ENCODE measurements at places on chromosomes 6 and 20.

DNA sequence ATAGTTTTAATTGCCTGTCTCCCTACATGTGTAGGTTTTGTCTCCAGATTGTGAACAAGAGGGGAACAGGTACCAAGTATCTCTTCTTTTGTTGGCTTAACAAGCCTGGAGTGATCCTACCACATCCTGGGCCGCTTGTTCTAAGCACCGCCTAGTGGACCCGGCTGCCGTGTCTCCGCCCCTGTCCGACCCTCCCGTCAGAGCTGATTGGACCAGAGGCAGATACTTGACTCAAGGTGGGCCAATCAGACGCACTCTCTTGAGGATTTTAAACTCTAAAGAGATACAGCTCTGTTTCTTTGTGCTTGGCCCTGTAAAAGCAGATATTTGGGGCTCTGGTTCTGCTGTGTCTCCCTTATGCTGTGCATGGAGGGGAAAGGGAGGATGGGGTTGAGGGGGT is 68.2 kb downstream of the PRDM1 start:
- DNase-seq = no peak

GRCh38 chr6:100460650-100461204 is 4.0 kb downstream of the SIM1 start:
- no peak for DNase-seq

DNA sequence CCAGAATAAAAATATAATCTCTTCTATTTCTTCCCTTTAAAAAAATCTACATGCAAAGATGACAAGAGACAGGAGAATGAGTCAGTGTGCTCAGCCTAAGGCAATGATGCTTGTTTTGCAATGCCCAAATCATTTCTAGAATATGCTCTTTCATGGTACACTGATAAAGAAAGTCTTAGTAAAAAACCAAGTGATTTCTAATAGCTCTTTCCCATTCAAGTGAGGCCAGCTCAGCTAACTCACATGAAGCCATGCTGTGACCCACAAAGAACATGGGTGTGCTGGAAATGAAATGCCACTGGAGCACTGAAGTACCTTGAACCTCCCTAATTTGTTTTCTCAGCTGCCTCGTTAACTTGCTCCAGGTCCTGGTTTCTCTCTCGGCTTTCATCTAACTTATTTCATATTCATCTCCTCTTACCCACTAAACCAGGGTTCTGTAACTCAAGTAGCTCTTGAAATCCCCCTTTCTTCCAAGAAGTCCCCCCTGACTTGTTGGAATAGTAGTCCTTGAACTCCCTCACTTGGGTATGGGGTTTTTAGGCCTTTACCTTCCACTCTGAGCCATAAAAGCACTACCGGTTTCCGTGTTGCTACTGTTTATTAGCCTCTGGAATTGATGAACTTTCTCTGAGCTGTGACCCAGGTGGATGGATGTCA is 92.7 kb downstream of the IRF4 start:
- no peak for DNase-seq

DNA sequence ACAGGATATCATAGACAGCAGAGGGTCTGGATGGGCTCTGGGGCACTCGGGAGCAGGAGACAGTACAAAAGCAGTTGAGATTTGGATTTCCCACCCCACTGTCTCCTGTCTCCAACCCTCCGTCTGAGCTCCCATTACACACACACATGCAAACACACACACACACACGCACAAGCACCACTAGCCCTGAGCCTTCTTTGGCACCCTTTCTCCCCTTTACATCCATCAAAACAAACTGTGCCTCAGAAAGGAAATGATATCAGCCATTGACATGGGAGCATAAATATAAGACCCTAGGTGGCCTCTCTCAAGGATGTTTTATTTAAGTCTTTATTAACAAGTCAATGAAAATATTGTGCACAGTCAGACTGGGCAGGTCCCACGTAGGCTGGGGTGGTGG is 17.5 kb downstream of the TTBK1 start:
- DNase-seq = no peak

- DNase-seq = no peak
Observed at GRCh38 chr6:85418059-85418458, 31.8 kb upstream of the NT5E start.

GRCh38 chr6:122066200-122066599 is 333.3 kb upstream of the HSF2 start:
- DNase-seq = no peak

GRCh38 chr6:168877821-168878282 is 375.8 kb downstream of the THBS2 start:
- no peak for DNase-seq

DNA sequence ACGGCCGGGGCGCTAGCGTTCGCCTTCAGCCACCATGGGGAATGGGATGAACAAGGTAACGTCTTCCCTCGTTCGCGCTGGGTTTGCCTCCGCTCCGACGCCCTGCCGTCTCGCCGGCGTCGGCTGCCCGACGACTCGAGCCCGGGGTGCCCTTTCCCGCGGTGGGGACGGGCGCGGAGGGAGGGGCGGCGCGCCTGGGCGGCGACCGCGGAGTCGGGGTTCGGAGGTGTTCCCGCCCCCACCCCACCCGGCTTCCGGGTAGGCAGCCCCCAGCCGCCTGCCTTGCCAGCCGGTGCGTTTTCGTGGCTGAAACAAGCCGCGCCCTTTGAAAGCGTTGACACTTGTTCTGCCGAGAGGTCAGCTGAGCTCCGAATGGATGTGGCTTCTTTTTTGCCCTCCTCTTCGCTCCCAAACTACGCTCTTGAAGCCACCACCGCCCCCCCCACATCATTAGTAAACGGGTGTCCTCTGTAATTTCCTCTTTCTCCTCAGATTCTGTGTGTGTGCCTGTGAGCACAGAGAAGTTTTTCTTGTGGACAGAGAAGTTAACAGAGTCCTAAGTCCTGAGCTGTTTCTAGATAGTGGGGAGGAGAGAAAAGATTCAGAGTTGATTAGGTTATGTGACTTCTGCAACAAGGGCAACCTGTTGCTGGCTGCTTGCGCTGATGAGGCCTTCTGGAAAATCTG is 362 bp downstream of the DUSP22 start:
- peak; percentile 69 for DNase-seq

- no peak for DNase-seq
Observed at GRCh38 chr6:165404697-165405096, 95.3 kb upstream of the C6orf118 start.

DNA sequence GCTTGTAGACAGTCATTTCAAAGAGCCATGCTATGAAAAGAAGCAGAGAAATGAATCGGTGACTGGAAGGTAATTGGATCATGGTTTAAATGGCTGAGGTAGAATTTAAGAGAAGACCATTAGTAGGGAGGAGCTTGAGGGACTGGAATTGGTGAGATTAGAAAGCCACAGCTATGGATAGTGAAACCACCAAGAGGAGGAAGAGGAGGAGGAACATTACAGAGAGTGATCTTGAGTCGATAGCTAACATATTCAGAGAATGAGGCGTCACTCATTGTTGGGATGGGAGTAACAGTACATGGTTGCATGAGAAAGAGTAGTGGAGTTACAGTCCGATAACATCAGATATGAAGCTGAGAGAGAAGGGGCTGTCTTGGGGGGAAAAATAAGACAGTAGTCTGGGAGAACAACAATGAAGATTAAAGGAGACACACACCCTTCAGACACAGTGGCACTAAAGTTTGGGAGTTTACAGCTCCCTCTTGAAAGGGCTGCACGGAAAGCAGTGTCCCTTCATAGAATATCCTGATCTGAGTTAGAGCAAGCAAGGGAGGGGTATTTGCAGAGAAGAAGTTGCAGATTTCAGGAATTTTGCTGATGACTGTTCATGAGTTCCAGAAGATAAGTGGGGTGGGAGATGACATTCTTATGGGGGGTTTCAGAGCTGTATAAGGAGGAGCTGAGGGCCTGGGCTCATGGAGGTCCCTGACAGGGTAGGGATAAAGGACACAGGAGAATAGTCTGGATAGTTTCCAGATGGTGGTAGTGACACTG is 15.1 kb upstream of the LAMP5 start:
- DNase-seq = no peak

- DNase-seq = no peak
Observed at GRCh38 chr6:101294676-101295075, 98.8 kb upstream of the GRIK2 start.

GRCh38 chr6:49912196-49912595 is 45.9 kb upstream of the CRISP1 start:
- no peak for DNase-seq

DNA sequence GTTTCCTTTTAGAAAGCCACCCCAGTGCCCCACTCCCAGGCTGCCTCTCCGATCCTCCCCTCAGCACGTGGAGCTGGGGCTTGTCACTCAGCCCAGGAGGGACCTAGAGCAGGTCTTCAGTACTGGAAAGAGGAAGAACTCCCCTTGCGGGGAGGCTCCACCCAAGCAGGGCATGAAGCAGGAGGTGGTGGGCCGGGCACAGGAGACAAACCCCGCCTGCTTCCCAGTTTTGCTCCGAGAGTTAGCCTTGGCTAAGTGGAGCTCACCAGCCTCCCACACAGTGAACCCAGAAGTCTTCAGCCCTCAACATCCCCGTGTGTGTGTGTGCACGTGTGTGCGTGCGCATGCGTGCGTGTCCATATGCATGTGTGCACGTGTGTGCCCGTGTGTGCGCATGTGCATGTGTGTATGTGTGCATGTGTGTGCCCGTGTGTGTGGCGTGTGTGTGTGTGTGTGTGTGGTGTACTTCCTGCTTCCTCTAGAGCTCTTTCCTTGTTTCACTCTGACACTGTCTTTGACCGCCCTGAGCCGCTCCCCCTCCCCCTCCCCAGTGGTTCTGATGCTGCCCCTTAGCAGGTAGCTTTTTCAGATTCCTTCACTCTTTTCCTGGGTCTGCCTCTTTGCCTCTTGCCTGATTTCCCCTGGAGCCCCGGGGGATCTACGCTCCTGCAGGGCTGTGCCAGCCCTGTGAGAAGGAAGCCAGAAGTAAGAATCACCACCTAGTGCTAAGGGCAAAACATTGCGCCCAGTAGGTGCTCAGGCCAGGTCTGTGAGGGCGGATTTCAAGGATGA is 239.8 kb downstream of the CDC5L start:
- DNase-seq = no peak

DNA sequence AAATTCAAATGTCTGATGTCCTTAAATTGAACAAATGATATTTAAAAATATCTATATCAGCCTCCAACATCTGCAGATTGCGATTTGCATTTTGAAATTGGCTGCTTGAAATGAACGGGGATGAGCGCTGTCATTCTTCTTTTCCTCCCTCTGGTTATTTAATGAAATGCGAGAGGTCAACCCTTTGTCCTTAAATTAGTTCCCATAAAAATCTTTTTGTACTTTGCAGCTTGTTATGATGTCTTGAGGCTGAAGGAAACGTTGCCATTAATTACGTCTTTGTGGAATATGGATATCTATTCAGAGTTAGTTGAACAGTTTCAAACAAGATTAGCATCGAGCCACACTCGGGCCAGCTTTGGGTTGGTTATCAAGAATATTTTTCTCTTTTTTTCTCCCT is 140.0 kb downstream of the LINC00237 start:
- DNase-seq = no peak

DNA sequence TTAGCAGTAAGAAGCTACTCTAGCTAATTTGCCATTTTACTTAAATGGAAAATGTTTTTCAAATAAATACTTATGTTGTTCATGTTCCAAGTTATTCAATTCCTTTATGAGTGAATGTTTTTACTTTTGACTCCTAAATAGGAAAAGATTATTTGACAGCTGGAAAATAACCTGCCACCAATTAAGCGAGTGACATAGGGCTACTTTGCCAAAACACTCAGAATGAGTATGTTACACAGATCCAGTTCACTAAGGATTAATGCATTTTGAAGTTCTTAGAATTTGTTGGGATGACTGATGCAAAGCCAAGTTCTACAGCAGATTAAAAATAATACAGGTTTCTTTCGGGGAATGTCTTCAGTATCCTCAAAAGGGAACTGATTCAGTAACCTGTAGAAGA is 144.4 kb downstream of the ADGRG6 start:
- DNase-seq = no peak

DNA sequence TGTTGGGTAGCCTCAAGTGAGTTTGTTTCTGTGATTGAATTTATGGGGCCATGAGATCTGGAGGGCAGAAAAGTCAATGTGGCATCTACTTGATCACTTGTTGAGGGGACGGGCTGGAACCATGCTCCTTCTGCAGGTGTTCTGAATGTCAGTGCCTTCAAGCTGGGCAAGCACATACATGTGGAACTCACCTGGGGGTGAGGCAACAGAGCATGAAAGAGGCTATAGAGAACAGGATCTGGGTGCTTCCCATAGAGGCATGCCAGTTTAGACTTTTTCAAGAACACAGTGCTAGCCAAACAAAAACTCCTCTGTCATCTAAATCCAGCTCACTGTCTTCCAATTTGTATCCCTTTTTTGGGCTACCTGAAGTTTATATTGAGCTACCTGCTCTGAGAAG is 77.8 kb upstream of the SLC35B3 start:
- no peak for DNase-seq

DNA sequence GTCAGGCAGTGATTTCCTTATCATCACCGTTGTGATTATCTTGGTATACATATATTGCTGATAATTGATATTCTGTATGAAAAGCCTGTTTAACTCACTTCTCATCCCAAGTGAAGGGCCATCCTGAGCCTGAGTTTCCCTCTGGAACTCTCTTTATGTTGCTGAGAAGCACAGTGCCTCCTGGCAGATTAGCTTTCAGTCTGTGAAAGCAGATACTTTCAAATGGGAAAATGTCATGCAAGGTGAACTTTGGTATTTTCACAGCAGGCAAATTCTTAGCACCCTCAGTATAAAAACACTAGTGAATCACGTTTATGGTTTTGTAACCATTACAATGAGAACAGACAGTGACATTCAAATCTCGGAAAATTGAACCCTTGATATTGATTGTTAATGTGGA is 151.6 kb downstream of the PRIM2 start:
- no peak for DNase-seq

DNA sequence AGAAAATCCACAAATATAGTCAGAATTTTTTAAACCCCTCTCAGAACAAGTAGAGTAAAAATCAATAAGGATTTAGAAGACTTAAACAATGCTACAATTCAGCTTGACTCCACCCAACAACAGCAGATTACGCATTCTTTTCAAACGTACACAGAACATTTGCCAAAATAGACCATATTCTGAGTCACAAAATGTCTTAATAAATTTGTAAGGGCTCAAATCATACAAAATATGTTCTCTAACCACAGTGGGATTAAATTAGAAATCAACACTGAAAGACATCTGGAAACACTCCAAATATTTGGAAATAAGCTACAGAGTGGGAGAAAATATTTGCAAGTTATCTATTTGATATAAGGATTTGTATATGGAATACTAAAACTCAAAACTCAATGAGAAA is 164.2 kb upstream of the AKAP12 start:
- DNase-seq = no peak

All from GM19239 (cell line).